ENCODE measurements at places on chromosomes 11 and 22. TPM values are rescaled to one million over a fixed set of nuclear protein-coding genes. Genes with fewer than 3 reads are reported as not detected.

The PKP3 gene
- total RNA-seq = 3.2 TPM

The FGF3 gene
- not detected for total RNA-seq

The PLA2G3 gene
- total RNA-seq = not detected

The CSNK2A3 gene
- total RNA-seq = 0.86 TPM

The OR2AG2 gene
- 0.16 TPM for total RNA-seq

The ANO1 gene
- total RNA-seq = 0.09 TPM

The MOGAT2 gene
- not detected for total RNA-seq

The TCN2 gene
- total RNA-seq = 14.3 TPM

The A4GALT gene
- 24.9 TPM for total RNA-seq

The PRR33 gene
- total RNA-seq = not detected

The OR2AG1 gene
- total RNA-seq = not detected

The GALNT18 gene
- total RNA-seq = 0.94 TPM

The ZPR1 gene
- 17.2 TPM for total RNA-seq

The TRIM49 gene
- total RNA-seq = not detected

The SCGB1D2 gene
- total RNA-seq = not detected

The DERL3 gene
- 0.43 TPM for total RNA-seq

The CECR2 gene
- total RNA-seq = not detected

The RAG1 gene
- total RNA-seq = 0.43 TPM

The CDKN1C gene
- total RNA-seq = 23.2 TPM

The OR5B21 gene
- total RNA-seq = not detected

The CABP2 gene
- not detected for total RNA-seq

The SLCO2B1 gene
- total RNA-seq = not detected

The AGBL2 gene
- 3.7 TPM for total RNA-seq

The MUC2 gene
- not detected for total RNA-seq

The INS gene
- not detected for total RNA-seq

The POU2AF2 gene
- total RNA-seq = not detected

The HOATZ gene
- not detected for total RNA-seq

The LYVE1 gene
- not detected for total RNA-seq

The SLC22A8 gene
- not detected for total RNA-seq

The SCN2B gene
- 0.43 TPM for total RNA-seq

The IL10RA gene
- not detected for total RNA-seq

The OR4D5 gene
- total RNA-seq = not detected

The PNPLA5 gene
- not detected for total RNA-seq

The ZNF215 gene
- 3.0 TPM for total RNA-seq

The MAFF gene
- total RNA-seq = 9.5 TPM

The CCDC81 gene
- 0.26 TPM for total RNA-seq

The PLAAT5 gene
- total RNA-seq = not detected

The TMEM151A gene
- 0.09 TPM for total RNA-seq

The CDC42EP1 gene
- total RNA-seq = 4.1 TPM

The HTR3B gene
- not detected for total RNA-seq

The UBQLNL gene
- total RNA-seq = 0.17 TPM

The EFCAB6 gene
- 2.7 TPM for total RNA-seq

The PNPLA3 gene
- total RNA-seq = 1.7 TPM

The PI4KA gene
- total RNA-seq = 22.5 TPM

The NOX4 gene
- 0.26 TPM for total RNA-seq

The GLYATL1B gene
- total RNA-seq = not detected

The RCOR2 gene
- total RNA-seq = 3.5 TPM

The ARAP1 gene
- total RNA-seq = 229 TPM

The E2F8 gene
- not detected for total RNA-seq

The ART1 gene
- not detected for total RNA-seq

The GRM5 gene
- under 0.01 TPM for total RNA-seq

The RNF215 gene
- total RNA-seq = 29.5 TPM

The MRGPRX4 gene
- total RNA-seq = not detected

The SDHAF2 gene
- 33.8 TPM for total RNA-seq

The TRIM22 gene
- total RNA-seq = 151 TPM
